ENCODE measurements at places on chromosomes 12 and 14.

GRCh38 chr12:10276774-10277173 is 30.9 kb upstream of the KLRD1 start:
- no peak for DNase-seq

DNA sequence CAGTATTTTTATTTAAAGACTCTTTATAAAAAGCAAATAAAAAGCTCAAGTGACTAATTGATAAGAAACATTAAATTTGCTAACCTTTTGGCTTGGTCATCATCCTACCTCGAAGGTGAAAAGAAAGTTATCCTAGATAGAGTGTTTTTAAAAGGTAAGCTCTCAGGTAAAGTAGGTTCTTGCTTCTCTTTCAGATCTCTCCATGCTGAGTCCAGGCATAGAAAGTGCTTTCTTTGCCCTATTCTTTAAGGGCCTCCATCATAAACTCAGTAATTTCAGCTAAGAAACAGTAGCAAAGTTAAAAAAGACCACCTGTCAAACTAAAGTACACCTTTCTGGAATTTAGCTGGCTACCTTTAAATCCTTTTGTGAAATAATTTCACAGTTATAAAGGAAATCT is 20.6 kb upstream of the ANHX start:
- no peak for DNase-seq

DNA sequence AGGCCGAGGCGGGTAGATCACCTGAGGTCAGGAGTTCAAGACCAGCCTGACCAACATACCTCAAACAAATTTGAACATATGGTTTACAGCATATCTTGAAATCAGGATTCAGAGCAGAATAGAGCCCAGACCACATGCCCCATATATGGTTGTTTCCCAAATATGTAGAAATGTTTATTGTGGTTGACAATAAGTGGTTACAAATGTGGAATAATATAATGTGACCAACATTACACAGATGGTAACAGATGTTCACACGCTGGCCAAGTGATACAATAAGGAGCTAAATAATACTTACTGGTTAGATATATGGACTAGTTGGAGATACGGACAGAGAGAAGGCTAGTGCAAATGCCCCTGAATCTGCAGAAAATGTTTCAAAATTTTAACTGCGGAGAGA is 85.3 kb downstream of the MAPKAPK5 start:
- no peak for DNase-seq

- DNase-seq: no peak
Observed at GRCh38 chr12:11922361-11922760, 148.4 kb upstream of the BCL2L14 start.

DNA sequence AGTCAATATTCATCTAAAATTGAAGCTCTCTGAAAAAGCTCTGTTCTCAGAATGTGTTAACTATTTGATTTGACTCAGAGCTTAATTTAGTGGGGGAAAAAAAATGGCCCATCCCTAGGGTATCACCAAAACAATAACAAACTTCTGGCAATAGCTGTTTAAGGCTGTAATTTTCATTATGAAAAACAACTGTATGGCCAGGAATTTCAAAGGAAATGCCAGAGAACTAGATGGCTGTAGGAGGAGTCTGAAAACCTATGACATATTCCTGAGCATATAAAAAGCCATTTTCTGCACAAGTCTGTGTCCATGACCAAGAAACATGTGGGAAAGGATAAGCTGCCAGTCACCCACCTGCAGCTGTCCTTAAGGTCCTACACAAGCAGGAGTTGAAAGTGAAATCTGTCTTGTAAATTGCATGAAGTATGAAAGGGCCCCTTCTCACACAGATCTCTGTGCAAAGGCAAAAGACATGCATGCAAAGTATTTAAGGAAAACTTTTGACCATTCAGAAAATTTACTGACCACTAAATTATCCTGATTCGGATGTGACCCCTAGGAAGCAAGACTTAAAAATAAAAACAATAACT is 299.1 kb downstream of the BTG1 start:
- DNase-seq: no peak

- peak; percentile 52 for DNase-seq
Observed at GRCh38 chr14:100221533-100222223, 17.3 kb upstream of the YY1 start.

GRCh38 chr12:94863321-94864035 is 140.0 kb downstream of the NDUFA12 start:
- no peak for DNase-seq

- DNase-seq: peak; percentile 88
Observed at GRCh38 chr12:57893431-57894353, 47.2 kb upstream of the CTDSP2 start.

- no peak for DNase-seq
Observed at GRCh38 chr12:23566133-23566532, 383.3 kb downstream of the SOX5 start.

DNA sequence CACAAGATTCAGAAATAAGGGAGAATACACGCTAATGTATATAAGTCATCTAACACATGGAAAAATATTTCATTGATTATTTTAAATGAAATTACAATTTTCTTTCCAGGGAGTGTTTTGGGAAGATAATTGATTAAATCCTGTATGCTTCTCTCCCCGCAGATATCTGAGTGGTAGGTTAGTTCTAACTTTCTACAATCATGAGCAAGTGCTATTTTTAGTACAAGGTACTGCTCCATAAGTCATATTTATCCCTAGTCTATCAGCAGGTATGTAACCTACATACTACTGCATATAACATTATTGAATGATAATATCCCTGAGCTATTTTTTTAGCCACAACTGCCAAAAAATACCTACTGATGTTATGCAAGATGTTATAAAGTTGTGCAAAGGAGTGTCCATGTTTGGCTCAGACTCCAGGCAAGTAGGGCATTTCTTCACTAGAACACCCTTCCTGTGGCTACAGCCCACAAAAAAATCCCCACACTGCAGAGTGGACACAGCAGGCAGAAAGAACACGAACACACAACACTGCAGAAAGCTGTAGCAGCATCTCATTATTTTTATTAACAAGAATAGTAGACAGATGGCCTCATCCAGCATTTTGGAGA is 87.0 kb downstream of the SEC23A start:
- no peak for DNase-seq

GRCh38 chr12:95022477-95022876 is 19.0 kb upstream of the NDUFA12 start:
- no peak for DNase-seq

DNA sequence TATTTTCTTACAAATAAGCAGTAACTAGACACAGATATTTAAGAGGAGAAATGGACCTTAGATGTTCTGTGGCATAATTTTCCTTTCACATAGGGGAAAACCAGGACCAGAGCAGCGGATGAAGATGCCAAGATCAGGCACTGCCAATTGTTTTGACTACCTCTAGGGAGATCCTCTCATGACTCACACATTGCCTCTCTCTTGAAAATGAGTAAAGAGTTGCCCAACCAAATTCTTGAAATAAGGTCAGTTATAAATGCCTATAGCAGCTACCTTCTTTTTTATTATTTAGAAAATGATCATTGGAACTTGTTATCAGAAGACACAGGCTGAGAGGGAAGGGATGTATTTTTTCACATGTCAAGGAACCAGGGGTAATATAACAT is 263.4 kb upstream of the PLEKHG7 start:
- DNase-seq: no peak

DNA sequence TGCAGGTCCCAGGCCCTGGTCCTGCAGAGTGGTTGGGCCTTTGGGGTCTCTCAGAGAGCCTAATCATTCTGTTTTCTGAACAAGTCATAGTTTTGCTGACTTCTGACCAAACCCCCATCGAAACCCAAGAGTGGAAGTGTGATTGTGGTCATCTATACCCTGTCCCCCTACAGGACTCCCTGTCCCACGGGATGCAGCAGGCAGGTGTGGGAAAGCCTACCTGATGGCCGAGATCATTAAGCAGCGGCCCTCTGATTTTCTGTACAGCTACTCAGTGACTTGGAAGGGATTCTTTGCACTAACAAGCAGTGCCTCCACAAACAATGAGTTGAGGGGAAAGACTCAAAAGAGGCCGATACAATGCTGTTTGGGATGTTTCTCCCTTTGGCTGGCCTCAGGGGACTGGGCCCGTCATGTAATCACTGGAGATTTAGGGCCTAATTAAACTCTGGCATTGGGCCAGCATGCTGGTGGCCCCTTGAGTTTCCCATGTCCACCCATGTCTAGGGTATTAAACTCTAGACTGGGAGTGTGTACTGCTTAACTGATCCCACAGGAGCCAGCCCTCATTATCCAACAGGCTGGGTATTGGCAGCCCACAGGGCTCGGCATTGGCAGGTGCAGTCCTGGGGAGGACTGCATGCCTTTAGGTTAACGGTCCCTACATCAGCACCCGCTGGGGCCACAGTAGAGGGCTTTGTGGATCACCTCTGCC is 192.8 kb downstream of the ZFP36L1 start:
- DNase-seq: no peak

DNA sequence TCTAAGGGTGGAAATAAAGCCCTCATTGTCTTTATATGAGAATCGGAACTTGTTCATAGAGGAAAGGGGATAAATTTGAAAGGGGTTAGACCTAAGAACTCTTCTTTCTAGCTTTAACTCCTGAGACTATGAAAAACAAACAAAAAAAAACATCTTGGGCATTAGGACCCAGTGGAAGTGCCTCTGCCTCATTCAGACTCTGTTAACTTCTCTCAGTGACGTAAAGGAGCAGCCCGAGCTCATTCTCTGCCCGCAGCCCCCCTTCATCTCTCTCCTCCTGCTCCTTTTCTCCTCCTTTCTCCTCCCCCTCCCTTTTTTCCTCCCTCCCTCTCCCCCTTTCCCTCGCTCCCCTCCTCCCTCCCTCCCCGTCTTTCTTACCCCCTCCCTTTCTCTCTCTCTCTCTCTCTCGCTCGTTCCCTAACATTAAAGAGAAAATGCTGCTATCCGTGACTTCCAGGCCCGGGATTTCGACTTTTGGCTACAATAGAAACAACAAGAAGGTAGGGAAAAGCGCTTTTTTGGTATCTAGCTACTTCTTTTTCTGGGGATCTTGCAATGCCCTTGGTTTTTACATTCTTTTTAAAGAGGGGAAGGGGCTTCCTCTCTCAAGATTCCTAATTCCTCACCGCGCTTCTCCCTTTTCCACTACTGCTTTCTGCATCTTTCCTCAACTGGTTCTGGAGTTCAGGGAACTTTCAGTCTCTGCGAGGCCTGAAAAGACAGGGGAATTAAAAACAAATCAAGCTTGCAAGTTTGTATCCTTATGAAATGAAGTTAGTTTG is at the start of gene RBMS2:
Gene RBMS2 (plus strand): TSS at position 231 of the 782 bp plus-strand sequence. CDS start 204 bp downstream, at position 435.
- DNase-seq: peak; percentile 90

DNA sequence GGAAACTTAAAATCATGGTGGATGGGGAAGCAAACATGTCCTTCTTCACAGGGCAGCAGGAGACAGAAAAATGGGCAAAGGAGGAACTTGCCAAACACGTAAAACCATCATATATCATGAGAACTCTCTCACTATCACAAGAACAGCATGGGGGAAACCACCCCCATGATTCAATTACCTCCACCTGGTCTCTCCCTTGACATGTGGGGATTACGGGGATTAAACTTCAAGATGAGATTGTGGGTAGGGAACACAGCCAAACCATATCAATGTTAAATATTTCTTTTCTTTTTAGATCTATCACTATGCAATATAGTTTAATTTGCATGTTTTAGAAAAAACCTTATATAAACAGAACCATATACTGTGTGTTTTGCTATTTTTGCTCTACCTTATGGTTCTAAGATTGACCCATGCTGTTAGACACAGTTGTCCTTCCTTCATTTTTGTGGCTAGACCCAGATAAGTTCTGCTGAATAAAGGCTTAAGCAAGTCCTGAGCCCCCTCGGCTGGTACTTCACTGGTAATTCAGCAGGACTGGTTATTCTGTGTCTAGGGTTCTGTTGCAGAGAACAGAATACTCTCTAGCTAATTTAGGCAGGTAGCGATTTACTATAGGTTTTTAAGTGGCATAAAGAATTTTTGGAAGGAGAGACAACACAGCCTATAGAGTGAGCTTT is 253.7 kb upstream of the HMGA2 start:
- no peak for DNase-seq

DNA sequence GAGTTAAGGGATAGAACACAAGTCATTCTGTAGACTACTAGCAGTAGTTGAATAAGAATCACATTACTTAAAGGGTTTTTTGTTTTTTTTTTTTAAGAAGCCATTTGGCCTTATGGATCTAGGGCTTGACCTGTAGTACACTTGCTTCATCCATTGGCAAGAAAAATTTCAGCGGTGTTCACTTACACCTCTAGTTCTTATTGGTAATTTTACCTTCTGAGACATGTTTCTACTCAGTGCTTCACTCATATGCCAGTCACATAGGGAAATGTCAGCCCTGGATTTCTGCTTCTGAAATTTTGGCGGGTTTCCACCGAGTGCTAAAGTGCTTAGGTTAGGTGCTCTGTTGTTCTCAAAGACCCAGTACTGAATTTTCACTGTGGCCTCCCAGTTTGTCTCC is 72.9 kb downstream of the FRMD6 start:
- no peak for DNase-seq

DNA sequence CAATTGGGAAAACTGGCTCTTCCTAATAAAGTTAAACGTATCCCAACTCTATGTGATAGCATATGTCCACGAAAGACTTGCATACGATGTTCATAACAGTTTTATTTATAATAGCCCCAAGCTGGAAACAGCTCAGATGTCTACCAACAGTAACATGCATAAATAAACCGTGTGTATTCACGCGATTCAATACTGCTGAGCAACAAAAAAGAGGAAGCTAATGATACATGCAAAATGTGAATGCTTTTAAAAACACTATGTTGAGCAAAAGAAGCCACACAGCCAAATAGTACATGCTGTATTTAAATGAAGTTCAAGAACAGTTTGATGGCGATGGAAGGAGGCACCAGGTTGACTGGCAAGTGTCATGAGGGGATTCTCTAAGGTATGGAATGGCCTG is 55.7 kb downstream of the TRIM9 start:
- no peak for DNase-seq

GRCh38 chr12:15794196-15794595 is 5.0 kb upstream of the EPS8 start:
- DNase-seq: no peak

DNA sequence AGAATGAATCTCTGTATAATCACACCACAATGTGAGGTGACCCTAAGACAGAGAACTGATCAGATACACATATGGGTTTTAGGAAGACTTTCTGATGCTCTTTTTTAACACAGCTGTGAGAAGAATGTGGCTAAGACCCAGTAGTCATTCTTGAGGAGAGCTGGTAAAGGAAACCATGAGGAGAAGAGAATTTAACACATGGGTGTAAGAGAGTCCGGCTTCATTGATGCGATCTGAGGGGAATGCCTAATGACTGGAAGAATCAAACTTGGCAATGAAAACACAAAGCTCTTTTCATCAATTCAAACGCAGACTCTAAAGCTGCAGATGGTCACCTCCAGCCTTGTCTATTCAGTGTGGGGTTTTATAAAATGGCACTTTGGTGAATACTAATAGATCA is 79.3 kb downstream of the FOXA1 start:
- DNase-seq: peak; percentile 5

DNA sequence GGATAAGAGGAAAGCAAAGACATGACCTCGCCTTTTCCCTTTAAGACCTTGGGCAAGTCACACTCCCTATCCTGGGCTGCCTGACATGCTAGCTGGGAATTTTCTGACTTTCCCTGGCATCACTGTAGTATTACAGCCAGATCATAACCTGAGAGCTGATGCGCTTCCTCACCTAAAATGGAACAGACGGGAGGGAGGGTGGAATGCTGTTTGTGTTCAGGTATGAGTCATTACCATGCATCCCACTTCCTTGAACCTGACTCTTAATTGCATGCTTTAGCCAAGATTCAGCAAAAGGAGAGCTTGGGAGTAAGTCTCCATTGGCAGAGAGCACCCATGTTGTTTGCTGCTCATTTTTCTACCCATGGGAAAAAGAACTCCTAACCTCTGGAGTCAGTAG is 156.5 kb downstream of the KCNK10 start:
- no peak for DNase-seq

Data from Ammon's horn (tissue), 1 donor.